ENCODE measurements at places on chromosomes 5 and 9.

GRCh38 chr5:133243196-133243595, 191.4 kb downstream of the HSPA4 start:
- DNase-seq = no peak

GRCh38 chr5:38497946-38498345, 58.5 kb downstream of the LIFR start:
- DNase-seq = no peak

- peak; percentile 42 for DNase-seq
Measured at GRCh38 chr5:154221371-154221896, 30.9 kb downstream of the GALNT10 start.

GRCh38 chr5:43859309-43859708, 256.3 kb downstream of the NNT start:
- no peak for DNase-seq

DNA sequence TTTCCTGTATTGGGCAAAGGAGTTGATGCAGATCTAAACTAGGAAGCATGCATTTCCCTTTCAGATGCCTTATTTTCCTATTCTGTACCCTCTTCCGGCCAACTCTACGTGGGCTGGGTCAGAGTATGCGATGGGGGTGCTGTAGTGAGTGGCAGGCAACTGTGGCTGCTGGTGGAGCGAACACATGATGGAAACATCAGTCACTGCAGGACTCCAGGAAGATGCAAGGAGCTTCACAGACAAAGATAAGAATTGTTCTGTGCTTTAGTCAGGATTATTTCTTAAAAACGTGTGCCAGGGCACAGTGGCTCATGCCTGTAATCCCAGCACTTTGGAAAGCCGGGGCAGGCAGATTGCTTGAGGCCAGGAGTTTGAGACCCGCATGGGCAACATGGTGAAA, 75.1 kb downstream of the PSAT1 start:
- DNase-seq = no peak

GRCh38 chr5:2190549-2190948, 307.8 kb upstream of the IRX4 start:
- no peak for DNase-seq
